ENCODE measurements at places on chromosomes 1 and 21. TPM values are rescaled to one million over a fixed set of nuclear protein-coding genes. Genes with fewer than 3 reads are reported as not detected.

The SPRR3 gene
- not detected for total RNA-seq

The MSH4 gene
- total RNA-seq = 0.26 TPM

The TCEA3 gene
- total RNA-seq = 8.3 TPM

The MPL gene
- total RNA-seq = not detected

DNA sequence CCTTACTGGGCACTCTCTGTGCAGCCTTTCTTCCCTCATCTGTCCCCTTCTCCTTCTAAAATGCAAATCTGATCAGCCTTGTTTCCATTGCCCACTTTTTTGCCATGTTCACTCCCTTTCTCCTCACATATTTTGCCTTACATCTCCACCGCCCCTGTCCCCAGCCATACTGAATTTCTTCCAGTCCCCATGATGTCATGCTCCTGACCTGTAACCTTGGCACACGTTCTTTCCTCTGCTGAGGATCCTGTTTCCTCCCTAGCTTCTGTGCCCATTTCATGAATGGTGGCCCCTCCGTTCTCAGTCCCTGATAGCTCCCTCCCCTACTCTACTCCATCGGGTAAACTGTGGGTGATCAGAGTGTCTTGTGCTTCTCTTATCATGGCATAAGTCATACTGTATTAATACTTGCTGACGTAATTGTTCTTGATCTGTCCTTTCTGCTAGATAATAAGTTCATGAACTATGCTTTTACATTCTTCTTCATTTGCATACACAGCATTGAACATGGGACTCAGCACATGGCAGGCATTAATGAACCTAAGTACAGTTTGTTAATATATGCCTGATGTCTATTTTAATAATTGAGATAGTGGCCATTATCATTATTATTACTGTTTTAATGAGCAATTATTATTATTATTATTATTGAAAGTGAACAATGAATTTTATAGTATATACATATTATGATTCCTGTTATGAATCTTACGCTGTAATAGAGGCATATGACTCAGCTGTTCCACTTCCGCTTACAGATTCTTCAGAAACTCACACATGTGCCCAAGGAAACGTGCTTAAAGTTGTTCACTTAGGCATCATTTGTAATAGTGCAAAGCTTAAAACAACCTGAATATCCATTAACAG, 28.5 kb downstream of the MAP3K21 start:
- no peaks in the 10 kb centered on the region for H3K27me3 ChIP-seq
- H3K27ac ChIP-seq = no peak overlapping the region
- H3K36me3 ChIP-seq = no peaks in the 10 kb centered on the region
- no peaks in the 10 kb centered on the region for H3K4me1 ChIP-seq

DNA sequence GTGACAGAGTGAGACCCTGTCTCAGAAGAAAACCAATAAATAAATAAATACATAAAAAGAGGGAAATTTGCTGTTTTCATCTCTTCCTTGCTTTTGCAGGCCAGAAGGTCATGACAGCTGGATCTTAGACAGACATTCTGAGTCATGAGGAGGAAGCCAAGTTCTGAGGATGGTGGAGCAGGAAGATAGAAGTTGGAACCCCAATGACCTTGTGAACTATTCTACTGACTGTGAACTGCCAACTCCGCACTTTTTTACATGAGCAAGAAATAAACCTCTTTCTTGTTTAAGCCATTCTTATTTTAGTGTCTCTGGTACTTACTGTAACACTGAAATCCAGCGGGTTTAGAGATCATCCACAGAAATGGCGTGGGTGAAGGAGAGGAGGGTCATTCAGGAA, 8.5 kb downstream of the CD84 start:
- no peak overlapping the region for H3K4me3 ChIP-seq
- H3K27ac ChIP-seq = no peak overlapping the region
- H3K27me3 ChIP-seq = no peaks in the 10 kb centered on the region
- no peaks in the 10 kb centered on the region for H3K4me1 ChIP-seq
- no peaks in the 10 kb centered on the region for H3K36me3 ChIP-seq

DNA sequence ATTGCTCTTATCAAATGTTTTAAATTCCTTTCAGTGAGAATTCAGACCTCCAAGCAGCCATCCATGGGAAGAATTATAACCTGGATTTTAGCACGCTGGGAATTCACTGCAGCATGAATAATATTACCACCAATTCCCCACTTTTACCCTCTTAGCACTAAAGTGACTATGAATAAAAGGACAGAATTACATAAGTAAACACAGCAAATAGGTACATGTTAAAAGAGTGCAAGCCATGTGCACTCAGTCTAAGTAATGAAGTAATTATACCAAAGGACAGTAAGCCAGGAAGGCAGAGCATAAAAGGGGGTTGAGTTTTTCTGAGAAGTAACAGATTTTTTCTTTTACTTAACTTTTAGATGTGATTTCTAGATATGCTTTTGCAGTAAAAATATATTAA, 176.3 kb downstream of the DENND1B start:
- no peaks in the 10 kb centered on the region for H3K4me1 ChIP-seq
- no peak overlapping the region for H3K27ac ChIP-seq
- H3K27me3 ChIP-seq = no peaks in the 10 kb centered on the region
- H3K4me3 ChIP-seq = no peak overlapping the region
- no peak for DNase-seq
- H3K36me3 ChIP-seq = no peaks in the 10 kb centered on the region

- H3K4me3 ChIP-seq = no peak overlapping the region
- DNase-seq = no peak
- no peaks in the 10 kb centered on the region for H3K27me3 ChIP-seq
Measured at GRCh38 chr1:176033474-176033873, 173.6 kb downstream of the COP1 start.

GRCh38 chr1:39689635-39690034, 1.6 kb downstream of the HPCAL4 start:
- H3K27ac ChIP-seq = no peak overlapping the region
- peaks cover 3% of the 10 kb centered on the region for H3K4me1 ChIP-seq
- peaks cover 14% of the 10 kb centered on the region for H3K27me3 ChIP-seq

DNA sequence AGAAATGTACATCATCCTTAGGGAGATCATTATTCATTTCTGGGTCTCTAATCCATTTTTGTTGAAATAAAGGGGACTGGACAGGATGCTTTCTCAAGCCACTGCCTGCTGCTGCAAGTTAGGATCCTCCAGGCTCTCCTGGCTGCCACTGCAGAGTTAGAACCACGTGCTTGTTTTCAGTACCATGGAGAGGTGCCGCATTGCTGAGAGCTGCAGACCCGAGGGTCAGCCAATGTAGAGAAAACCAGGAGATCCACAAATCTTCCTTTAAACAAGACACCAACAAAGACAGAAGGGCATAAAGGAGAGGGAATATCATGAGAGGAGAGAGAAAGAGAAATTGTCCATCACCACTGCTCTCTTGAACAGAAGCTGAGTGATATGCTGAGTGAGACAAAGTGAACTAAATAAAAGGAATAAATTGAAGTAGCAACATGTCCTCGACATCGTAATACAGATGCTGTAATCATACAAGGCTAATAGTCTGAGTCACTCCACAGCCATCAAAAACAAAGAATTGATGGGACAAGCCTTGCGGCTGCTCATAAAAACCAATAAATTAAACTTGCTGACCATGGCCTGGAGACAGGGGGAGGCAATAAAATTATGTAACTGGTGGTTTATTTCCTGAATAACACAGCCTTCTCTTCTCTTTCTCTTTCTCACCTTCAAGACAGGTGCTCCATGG, 255.7 kb downstream of the OMA1 start:
- no peak for DNase-seq
- H3K27me3 ChIP-seq = no peaks in the 10 kb centered on the region
- no peak overlapping the region for H3K4me3 ChIP-seq
- H3K27ac ChIP-seq = no peak overlapping the region

Data from Panc1 (cell line).